Mesothelial cell of epicardium (in vitro differentiated cells): ENCODE measurements at places on chromosomes 6 and 20.

DNA sequence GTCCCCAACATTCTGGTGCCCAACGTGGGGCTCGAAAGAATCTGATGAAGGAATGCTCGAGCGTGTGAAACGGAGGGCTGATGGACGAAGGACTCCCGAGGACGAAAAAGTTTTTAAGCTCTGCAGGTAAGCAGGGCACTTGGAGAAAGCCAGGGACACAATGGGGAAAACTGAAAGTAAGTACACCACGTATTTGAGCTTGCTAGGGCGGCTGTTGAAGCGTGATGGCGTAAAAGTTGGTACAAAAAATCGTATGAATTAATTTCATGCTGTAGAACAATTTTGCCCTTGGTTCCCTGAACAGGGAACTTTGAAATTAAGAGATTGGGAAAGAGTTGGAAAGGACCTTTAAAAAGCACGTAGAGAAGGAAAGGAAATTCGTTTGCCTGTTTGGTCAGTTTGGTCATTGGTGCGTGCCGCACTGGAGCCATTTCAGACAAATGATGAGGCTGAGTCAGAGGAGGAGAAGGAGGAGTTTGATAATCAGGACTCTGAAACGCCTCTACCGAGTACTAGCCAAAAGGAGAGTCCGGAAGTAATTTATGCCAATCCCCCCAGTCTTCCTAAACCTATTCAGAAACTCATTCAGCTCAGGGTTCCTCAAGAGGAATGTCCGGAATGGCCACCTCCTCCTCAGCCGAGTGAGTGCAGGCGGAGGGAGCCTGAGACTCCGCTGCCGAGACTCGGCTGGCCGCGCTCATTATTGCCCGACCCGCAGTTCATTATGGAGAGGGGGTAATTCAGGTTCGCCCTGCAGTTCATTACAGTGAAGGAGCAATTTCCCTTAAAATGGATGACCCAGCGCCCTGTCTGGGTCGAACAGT is 59.2 kb upstream of the PRSS16 start:
- peaks cover 4% of the 10 kb centered on the region for H3K36me3 ChIP-seq
- peak overlapping the region; percentile 95 for H3K27ac ChIP-seq
- peaks cover 16% of the 10 kb centered on the region for H3K4me1 ChIP-seq
- peak; percentile 70 for DNase-seq

DNA sequence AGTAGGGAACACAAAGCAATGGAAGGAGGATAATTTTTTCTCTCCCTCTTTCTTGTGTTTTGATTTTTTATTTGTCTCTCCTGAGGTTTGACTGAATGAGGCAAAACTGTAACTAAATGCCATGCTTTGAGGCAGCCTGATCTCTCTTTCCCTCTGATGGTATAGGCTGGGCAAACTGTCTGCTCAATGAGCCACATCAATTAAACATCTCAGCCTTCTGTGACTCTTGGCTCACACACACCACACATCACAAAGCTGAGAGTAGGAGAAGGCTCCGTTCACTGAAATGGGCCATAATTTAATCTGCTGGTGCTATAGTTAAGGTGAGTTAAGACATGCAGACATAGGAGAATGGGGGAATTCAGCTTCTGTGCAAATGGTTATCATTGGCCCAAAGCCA is 28.1 kb upstream of the SCGN start:
- H3K4me1 ChIP-seq: peaks cover 3% of the 10 kb centered on the region
- H3K36me3 ChIP-seq: no peaks in the 10 kb centered on the region
- no peak for DNase-seq
- H3K27ac ChIP-seq: no peak overlapping the region

GRCh38 chr6:109121411-109121810 is 26.1 kb downstream of the CEP57L1 start:
- DNase-seq: no peak
- no peaks in the 10 kb centered on the region for H3K36me3 ChIP-seq
- H3K4me1 ChIP-seq: peaks cover 21% of the 10 kb centered on the region

GRCh38 chr20:5606350-5606749 is 143.9 kb upstream of the SHLD1 start:
- DNase-seq: no peak
- peak overlapping the region; percentile 6 for H3K27ac ChIP-seq
- H3K27me3 ChIP-seq: no peaks in the 10 kb centered on the region
- peaks cover 43% of the 10 kb centered on the region for H3K4me1 ChIP-seq

DNA sequence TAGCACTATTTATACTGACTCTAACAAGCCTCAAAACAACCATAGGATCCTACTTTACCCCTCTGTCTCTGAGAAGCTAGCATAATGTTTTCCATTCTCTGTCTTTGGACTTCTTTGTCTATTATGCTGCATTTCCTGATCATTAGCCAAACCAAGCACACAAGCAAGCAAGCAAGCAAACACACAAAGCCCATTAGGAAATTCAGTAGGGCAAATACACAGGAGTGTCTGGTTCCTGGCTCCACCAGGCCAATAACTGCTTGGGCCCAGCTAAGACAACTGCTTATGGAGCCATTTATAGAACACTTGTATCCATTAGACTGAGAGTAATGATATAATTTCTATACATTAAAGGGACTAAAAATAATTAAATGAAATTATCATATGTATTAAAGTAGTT is 952.9 kb upstream of the EPHA7 start:
- H3K27me3 ChIP-seq: no peaks in the 10 kb centered on the region
- H3K4me1 ChIP-seq: no peaks in the 10 kb centered on the region
- H3K36me3 ChIP-seq: no peaks in the 10 kb centered on the region
- no peak for DNase-seq
- no peak overlapping the region for H3K27ac ChIP-seq
- H3K4me3 ChIP-seq: no peak overlapping the region

GRCh38 chr6:30942338-30943060 is 1.7 kb downstream of the MUCL3 start:
- peak; percentile 80 for DNase-seq
- no peaks in the 10 kb centered on the region for H3K36me3 ChIP-seq
- H3K4me1 ChIP-seq: peaks cover 31% of the 10 kb centered on the region
- peak overlapping the region; percentile 21 for H3K27ac ChIP-seq
- H3K27me3 ChIP-seq: peaks cover 2% of the 10 kb centered on the region

DNA sequence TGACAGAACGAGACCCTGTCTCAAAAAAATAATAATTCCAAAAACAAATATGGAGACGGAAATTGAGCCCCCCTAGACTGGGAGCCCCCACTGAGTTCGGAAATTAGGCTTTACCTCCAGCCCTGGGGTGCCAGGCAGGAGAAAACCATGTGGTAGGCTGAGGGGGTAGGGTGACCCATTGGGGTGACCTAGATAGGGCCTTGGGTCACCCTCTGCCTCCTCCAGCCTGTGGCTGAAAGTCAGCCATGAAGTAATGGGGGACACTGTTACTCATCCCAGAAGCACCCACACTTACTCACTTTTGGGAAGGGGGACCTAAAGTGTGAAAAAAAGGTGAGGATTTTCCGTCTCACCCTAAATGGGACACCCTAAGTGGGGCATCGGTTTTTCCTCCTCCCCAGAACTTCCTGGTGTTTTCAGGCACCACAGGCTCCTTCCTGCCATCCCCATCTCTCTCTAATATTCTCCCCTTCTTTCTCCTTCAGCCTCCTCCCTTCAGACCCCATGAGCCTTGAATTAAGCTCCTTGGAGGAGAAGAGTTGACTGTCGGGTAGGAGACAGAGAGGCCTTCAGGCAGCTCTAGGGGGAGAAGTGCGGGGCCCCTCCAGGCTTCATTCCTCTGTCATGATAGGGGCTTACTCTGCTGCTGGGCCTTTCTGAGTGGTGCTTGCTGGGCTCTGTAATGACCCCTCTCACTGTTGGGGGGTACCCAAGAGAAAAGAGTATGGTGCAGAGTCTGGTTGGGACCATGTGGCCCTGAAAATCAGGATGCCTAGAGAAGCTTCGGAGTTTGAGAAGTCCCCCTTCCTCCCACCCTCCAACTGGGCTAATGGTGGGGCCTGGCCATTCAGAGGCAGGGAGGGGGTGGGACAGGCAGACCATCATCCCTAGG is 2.4 kb downstream of the LTB start:
- H3K4me1 ChIP-seq: peaks cover 16% of the 10 kb centered on the region
- peak overlapping the region; percentile 86 for H3K4me3 ChIP-seq
- H3K27me3 ChIP-seq: peaks cover 2% of the 10 kb centered on the region
- no peaks in the 10 kb centered on the region for H3K36me3 ChIP-seq

GRCh38 chr20:31662372-31662854 is 24.7 kb downstream of the COX4I2 start:
- peaks cover 19% of the 10 kb centered on the region for H3K4me1 ChIP-seq
- H3K4me3 ChIP-seq: peak overlapping the region; percentile 59
- peaks cover 6% of the 10 kb centered on the region for H3K36me3 ChIP-seq
- peak overlapping the region; percentile 84 for H3K27ac ChIP-seq

DNA sequence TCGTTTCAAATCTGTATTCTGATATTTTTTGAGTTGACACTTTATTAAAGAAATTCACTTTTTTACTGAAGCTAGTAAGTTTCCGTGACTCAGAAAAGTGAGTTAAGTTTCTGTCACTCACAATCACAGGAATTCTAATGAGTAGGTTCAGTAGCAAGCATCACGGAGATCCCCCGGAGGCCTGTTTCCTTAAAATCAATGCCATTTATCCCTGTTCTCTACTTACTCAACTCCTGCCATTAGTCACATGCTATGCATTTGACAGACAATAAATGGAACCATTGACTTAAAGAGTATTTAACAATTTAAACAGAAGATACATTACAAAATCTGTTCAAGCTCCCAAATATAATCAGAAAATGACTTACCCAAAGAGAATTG is 9.1 kb downstream of the SLC18B1 start:
- peaks cover 48% of the 10 kb centered on the region for H3K36me3 ChIP-seq
- no peak overlapping the region for H3K27ac ChIP-seq
- H3K4me3 ChIP-seq: no peak overlapping the region

GRCh38 chr6:127464161-127464880 is 5.1 kb upstream of the KIAA0408 start:
- H3K36me3 ChIP-seq: no peaks in the 10 kb centered on the region
- no peak for DNase-seq
- H3K4me3 ChIP-seq: no peak overlapping the region
- H3K27me3 ChIP-seq: no peaks in the 10 kb centered on the region

- H3K4me3 ChIP-seq: no peak overlapping the region
- no peak for DNase-seq
- peaks cover 9% of the 10 kb centered on the region for H3K27me3 ChIP-seq
- no peak overlapping the region for H3K27ac ChIP-seq
- H3K4me1 ChIP-seq: peaks cover 15% of the 10 kb centered on the region
These were observed 4.4 kb upstream of the PYGB start for GRCh38 chr20:25243416-25243979.
